ENCODE measurements at places on chromosomes 12 and 14.

GRCh38 chr12:60489071-60489470 is 893.2 kb downstream of the SLC16A7 start:
- no peak for DNase-seq

DNA sequence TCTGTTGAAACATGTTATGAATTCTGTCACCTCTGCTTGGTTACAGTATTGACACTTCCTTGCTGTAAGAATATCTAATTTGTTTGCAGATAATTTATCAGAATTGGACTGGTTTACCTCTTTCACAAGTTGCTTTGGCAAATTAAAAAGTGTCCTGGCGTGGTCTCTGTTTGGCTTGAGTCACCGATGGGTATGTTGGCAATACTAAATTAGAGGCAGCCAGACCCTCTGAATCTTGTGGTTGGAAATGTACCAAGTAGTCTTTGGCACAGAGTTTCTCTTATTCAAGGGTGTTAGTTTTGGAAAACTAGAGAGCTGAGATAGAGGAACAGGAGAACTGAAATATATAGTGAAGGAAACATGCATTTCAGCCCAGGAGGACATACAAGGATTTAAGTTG is 521.1 kb upstream of the MGAT4C start:
- DNase-seq = no peak

DNA sequence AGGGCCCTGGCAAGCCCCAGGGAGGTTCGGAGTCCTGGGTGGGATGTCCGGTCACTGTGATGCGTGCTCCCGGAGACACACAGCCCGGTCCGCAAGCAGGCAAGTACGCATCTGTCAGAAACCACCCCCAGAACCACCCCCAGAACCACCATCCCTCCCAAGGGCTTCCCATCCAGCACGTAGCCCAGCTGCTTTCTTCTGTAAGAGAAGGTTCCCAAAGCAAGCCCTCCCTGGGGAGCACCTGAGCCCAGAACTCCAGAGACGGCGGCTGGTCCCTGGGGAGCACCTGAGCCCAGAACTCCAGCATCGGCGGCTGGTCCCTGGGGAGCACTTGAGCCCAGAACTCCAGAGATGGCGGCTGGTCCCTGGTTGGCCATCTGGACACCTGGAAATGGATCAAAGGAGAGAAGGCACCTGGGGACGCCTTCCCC is 2.6 kb upstream of the FBRSL1 start:
- DNase-seq = no peak

DNA sequence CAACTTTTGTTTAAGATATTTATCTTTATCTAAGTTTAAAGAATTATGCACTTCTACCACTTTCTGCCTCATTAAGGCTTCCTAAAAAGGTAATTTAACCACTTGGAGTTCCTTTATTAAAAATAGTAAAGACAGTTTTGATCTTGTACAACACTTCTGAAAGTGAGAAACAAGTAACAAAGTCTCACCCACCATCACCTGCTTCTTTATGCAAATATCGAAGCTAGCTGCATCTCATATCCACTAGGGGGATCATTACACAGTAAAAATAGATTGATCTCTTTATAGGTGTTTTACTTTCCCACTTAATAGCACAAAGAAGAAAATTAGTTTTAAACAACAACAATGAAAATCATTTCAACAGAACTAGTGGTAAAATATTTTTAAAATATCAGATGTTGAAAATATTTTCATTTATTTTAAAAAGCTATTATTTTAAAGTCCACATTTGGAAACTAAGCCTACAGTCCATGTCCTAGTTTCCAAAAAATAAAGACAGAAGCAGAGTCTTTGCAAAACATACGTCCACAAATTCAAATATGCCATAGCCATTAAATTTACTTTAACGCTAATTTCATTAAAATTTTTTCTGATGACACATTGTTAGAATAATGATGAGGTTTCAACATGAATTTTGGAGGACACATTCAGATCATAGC is 160.0 kb upstream of the SOX5 start:
- DNase-seq = no peak

DNA sequence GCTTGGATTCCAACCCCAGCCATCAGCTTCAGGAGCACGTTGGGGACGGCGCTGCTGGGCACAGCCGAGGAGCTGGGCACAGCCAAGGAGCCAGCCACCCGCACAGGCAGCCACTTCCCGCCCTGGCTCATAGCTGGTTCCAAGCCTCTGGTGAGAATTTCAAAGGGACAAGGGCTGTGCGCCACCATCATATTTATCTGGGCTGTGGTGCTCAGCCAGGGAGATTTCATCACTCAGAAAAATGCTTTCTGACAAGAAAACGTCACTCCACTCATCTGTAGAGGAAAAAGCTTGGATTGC is 66.4 kb downstream of the GALNT9 start:
- DNase-seq = no peak

- DNase-seq = no peak
These were observed 32.6 kb downstream of the JDP2 start for GRCh38 chr14:75460394-75460793.

- DNase-seq = no peak
These were observed 732.6 kb upstream of the FLRT2 start for GRCh38 chr14:84797326-84797725.

DNA sequence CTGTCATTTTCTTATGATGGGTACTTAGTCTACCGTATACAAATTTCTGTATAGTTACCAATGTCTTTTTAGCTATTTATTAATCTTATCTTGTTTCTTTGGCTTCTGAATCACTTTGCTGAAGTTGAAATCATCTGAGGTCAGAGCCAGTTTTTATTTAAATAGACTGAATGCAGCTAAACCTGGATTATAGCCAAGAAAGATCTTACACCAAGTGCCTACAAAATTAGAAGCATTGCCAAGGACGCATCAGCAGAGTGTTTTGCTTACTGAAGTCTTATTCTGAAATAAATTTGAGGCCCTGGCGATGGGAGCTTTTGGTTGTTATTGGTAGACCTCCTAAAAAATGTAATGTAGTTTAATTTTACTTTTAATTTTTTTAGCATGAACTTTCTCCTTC is 128.2 kb downstream of the RGS6 start:
- DNase-seq = no peak

All from 8988T (cell line).